Tongue (tissue), 3 donors: ENCODE measurements at places on chromosomes 6 and 20.

DNA sequence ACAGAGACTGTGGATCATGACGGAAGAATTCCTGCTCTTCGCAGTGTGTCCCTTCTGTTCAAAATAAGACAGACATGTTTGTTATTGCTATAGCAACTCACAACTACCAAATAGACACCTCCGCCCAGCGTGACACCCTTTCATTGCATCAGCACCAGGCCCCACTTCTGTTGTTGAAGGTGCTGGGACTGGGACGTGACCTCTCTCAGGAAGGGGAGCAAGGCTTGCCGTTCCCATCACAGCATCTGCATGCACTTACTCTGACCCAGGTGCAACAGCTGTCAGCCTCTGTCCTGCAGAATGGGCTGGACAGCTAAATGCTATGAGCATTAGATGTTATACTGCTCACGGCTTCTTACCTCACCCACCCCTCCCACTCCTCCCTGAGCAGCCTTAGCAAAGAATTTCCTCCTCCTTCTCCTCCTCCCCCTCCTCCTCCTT, 94.1 kb downstream of the DACT2 start:
- DNase-seq = peak; percentile 82

GRCh38 chr6:146910611-146911010, 293.6 kb upstream of the STXBP5 start:
- DNase-seq = no peak

- no peak for DNase-seq
These were observed 7.3 kb downstream of the ZKSCAN3 start for GRCh38 chr6:28357036-28357435.

- no peak for DNase-seq
These were observed 67.4 kb downstream of the UST start for GRCh38 chr6:148814082-148814790.

DNA sequence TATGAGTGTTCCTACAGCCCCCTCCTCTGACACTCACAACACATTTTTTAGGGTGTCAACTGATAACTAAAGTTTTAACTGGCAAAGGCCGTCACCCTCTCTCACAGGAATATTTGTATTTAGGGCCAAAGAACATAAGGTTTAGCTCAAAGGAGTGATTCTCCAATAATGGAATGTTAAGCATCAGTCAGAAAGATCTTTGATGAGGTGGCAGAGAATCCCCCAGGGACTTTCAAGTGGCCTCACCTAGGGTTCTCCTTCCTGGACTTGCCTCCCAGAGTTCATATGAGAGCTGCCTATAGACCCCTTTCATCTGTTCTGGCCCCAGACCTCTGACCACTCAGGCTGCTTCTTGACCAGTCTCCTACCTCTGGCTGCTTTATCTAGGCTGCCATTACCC, 7.4 kb upstream of the SCUBE3 start:
- DNase-seq = no peak

DNA sequence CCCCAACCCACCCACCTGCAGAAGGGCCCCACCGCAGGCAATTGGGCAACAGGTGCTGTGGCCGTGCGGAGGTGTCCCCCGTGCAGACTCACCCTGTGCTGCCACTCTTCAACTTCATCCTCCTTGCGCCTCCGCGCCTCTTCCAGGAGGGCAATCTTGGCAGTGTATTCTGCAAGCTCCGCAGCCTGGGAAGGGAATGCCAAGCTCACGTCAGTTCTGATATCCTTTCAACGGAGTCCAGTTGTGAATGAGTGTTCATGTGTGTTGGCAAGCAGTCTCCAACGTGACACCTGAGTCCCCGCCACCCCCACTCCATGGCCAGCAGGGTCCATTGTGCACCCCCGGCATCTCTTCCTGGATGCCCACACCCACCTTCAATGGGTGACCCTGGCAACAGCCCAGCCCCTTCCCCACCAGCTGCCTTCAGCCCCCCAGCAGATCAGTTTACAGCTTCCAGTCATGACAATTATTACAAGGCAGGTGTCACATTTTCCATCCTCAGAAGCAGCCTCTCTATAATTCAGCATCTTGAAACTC, 49.9 kb downstream of the EZR start:
- DNase-seq = peak; percentile 81

DNA sequence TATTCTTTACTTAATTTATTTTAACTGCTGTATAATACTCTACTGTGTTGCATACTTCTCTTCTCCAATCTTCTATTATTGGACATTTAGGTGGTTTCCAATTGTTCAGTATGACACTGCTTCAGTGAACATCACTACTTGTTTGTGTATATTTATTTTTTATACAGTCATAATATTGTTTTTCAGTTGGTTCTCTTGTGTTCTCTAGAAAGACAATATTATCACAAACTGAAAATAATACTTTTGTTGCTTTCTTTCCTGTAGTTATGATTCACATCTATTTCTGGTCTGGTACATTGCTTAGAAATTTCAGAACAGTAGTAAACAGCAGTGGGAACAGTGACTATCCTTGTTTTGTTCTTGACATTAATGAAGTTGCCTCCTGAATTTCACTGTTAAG, 62.8 kb upstream of the GTSF1L start:
- no peak for DNase-seq

- peak; percentile 8 for DNase-seq
These were observed 27.4 kb downstream of the KCNQ5 start for GRCh38 chr6:72649032-72649984.

- DNase-seq = peak; percentile 42
These were observed 440.2 kb upstream of the FLRT3 start for GRCh38 chr20:14777591-14777990.

- no peak for DNase-seq
These were observed 3.9 kb upstream of the KCNS1 start for GRCh38 chr20:45104786-45105185.

GRCh38 chr20:19970256-19970765, 46.9 kb upstream of the NAA20 start:
- DNase-seq = no peak

GRCh38 chr6:14596410-14596809, 478.8 kb downstream of the CD83 start:
- DNase-seq = no peak

DNA sequence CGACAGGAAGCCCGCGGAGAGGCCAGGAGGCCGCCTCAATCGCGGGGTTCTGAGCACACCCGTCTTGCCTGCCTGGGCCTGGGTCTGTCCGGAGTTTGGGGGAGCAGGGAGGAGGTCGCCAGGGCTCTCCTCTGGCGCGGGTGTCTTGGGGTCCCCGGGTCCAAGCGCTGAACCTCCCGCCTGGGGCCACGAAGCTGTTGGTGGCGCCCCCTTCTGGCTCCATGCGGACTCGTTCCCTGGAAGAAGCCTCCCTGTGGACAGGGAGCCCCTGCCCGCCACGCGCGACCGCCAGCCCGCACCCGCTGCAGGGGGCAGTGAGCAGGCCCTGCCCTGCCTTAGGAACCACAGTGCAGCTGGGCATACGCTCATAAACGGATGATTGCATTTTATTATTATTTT, 44.7 kb downstream of the MCUR1 start:
- DNase-seq = no peak

DNA sequence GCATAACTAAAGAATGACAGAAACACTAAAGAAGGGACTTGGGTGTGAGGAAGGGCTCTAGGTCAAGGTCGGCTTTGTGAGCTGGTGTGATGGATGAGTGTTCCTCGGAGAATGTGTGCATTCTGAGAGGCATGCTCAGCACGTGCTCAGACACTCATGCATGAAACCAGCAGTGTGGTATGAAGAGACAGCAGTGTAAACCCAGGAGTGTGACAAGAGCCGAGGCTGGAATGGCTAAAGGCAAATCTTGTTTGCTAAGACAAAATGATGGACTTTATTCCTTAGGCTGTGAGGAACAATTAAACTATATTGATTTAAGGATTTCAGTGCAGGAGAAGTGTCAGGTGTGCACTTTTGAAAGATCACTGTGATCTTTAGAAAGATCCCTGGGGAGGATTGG, 107.4 kb upstream of the MAP7 start:
- DNase-seq = no peak

- no peak for DNase-seq
These were observed 15.4 kb downstream of the C6orf141 start for GRCh38 chr6:49565855-49566254.

DNA sequence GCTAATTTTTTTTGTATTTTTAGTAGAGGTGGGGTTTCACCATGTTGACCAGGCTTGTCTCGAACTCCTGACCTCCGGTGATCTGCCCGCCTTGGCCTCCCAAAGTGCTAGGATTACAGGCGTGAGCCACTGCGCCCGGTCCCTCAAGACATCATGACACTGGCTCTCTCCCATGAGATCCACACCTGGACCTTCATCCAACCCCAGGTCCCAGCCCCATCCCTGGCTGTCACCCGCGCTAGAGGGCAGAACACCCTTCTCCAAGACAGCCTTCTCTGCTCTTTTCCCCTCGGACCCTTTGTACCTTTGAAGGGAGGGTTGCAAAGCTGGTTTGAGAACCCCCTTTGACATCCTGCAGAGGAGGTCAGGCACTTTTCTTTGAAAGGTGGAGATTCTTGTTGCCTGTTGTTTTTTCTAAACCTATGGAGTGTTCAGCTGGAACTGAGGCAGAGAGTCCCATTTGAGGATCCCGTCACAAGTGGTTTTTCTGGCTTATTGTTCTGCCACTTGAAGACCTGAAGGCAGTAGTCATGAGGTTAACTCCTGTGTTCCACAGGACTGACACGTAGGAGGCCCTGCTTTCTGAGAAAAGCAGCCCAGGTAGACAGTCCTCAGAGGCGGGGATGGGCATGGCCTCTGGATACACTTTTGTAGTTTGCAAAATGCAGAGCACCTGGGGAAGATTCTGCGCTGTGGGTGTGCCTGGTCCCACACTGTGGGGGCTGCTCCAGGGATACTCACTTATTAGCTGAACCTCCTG, 171.1 kb upstream of the SNX9 start:
- DNase-seq = no peak

DNA sequence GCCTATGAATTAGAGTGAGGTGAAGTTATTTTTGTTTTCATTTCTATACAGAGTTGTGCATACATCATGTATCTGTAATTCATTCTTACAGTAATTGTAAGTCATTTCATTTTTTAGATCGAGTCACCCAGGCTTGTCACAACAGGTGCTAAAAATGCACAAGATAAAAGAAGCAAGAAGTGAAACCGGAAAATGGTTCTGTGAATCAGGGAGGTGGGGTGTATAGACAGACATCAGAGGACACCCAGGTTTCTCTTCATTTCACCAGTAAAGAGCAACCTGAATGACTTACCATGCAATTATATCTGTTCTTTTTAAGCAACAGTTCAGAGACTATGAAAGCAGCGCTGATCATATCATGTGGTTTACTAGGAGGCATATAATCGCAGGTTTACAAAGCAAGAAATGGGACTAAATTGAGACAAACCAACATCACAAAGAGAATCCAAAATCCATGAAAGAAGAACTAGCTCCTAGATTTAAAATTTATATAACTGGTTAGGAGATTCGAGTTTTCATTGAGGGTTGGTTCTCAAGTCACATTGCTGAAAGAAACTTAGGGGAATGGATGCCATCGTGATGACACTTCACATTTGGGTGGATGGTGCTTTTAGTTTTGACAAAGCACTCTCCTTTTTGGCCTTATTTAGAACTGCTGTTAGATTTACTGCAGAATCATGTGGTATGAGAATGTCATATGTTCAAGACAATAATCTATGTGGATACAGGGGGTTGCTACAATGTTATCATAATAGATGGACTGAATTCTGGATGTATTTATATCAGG, 27.9 kb upstream of the TBC1D7 start:
- no peak for DNase-seq

DNA sequence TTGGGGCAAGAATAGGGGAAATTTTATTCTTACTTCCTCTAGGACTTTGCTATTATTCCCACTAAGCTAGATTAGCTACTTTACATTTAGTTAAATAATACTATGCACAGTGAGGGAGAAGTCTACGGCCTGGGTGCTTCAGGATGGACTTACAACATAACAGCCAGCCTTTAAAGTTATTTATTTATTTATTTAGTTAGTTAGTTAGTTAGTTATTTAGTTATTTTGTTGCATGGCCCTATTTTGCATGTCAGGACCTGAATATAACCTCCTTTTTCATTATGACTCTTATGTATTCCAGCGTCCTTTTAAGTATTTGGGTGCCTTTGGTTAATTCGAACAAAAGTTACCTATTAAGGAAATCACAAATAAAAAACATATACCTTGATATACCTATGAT, 238.7 kb downstream of the EYS start:
- no peak for DNase-seq

DNA sequence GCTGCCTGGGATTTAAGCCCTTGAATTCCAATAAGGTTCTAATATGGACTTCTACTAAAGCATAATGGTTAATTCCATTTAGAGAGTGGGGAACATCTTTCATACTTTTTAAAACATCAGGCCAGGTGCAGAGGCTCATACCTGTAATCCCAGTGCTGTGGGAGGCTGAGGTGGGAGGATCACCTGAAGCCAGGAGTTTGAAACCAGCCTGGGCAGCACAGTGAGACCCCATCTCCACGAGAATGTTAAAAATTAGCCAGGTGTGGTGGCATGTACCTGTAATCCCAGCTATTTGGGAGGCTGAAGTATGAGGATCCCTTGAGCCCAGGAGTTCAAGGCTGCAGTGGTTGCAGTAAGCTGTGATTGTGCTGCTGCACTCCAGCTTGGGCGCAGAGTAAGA, 35.0 kb downstream of the E2F3 start:
- no peak for DNase-seq

DNA sequence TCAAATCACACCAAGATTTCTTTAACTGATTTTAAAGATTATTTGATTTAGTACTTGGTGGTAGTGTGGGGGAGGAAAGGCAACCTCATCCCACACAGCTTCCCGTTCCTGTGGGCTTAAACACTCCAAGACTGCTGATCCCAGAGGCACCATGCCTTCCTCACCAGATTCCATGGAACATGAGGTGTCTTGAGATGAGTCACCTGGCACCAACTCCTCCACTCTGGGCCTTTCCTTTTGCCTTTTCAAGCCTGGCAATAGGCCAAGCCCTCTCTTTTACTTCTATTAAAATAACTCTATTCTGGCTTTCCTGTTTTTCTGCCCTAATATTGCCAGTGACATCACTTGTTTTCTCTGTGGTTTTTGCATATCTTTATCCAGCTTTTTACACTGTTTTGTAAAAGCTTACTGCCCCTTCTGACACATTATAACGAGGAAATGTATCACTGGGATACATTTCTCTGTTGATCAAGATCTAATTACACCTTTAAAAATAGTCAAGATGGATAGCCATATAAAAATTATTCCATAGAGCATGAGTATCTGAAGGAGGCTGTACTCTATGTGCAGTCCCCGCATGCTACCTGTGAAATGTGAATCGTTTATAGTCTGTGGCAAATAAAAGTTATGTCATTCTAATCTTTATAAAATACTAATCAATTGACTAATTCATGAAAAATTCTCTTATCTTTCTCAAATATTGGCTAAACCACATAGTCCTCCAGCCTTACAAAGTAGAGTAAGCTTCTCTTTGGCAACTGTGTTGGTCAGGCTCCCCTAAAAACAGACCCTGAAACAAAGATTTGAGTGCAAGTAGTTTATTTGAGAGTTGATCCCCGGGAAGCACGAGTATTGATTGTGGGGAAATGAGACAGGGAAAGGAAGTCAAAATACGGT, 257.8 kb upstream of the KCNQ5 start:
- DNase-seq = no peak
